Right renal pelvis (tissue), 4 donors: ENCODE measurements at places on chromosomes 7 and 10. TPM values are rescaled to one million over a fixed set of nuclear protein-coding genes. Genes with fewer than 3 reads are reported as not detected.

The SFRP5 gene
- polyA plus RNA-seq, result not detected

The SORCS1 gene
- 12.5 TPM for polyA plus RNA-seq

The CAV2 gene
- 29.1 TPM for polyA plus RNA-seq

The CUBN gene
- 165 TPM for polyA plus RNA-seq

The ANKRD61 gene
- 0.86 TPM for polyA plus RNA-seq

The AKR1C1 gene
- polyA plus RNA-seq, result 11.7 TPM

The NKX2-3 gene
- not detected for polyA plus RNA-seq

The SAMD8 gene
- 15.0 TPM for polyA plus RNA-seq

The POP7 gene
- 23.4 TPM for polyA plus RNA-seq

The GSTO1 gene
- polyA plus RNA-seq, result 104 TPM

The CCDC7 gene
- 3.9 TPM for polyA plus RNA-seq

The DPYSL4 gene
- 15.4 TPM for polyA plus RNA-seq

The CYP2C9 gene
- 1.5 TPM for polyA plus RNA-seq

The TES gene
- polyA plus RNA-seq, result 72.8 TPM

The GJC3 gene
- 0.60 TPM for polyA plus RNA-seq

The FOXK1 gene
- 12.7 TPM for polyA plus RNA-seq

The C10orf90 gene
- 0.72 TPM for polyA plus RNA-seq
